NCI-H526 (cell line): ENCODE measurements at places on chromosomes 7 and 10.

- no peak for DNase-seq
Measured at GRCh38 chr10:27746397-27747095, 927 bp upstream of the MKX start.

DNA sequence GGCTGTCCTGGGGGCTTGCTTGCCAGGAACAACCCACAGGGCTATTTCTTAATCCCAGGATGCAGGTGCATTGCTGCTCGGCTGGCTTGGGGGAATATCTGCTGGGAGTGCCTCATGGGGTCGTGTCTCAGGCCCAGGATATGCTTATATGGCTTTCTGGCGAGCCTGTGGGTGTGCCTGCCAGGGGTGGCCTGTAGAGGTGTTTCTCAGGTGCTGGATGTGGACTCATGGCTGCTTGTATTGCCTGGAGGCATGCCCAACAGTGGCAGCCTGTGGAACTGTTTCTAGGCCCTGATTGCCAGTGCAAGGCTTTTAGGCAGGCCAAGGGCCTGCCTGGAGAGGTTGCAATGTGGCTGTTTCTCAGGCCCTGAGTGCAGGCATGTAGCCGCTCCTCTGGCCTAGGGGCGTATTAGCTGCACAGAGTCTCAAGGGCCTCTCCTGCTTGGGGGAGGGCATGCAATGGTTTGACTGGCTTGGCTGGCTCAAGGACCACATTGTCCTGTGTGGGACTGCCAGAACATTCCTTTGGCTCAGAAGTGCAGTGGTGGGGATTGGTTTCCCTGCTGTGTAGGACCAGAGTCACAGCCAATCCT lies 202.1 kb downstream of the ATRNL1 start:
- DNase-seq: no peak

DNA sequence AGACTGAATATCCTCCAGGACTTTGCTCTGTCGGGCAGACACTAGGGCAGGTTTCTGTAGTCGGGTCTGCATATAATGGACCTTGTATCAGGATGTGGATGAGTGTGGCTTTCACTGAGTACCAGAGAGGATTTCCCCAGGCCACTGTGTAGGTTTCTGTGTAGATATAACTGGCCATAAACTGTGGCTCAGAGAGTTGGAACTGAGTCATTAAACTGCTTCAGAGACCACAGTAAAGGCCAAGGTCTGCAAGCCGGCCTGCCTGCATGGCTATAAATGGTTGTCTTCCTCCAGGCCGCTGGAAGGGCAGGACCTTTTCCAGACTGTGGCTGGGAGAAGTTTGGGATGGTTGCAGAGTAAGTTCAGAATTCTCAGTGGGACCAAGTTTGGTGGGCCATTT lies 16.9 kb downstream of the ZNF92 start:
- DNase-seq: no peak

GRCh38 chr7:95527033-95527775 lies 41.5 kb downstream of the ASB4 start:
- DNase-seq: peak; percentile 60

DNA sequence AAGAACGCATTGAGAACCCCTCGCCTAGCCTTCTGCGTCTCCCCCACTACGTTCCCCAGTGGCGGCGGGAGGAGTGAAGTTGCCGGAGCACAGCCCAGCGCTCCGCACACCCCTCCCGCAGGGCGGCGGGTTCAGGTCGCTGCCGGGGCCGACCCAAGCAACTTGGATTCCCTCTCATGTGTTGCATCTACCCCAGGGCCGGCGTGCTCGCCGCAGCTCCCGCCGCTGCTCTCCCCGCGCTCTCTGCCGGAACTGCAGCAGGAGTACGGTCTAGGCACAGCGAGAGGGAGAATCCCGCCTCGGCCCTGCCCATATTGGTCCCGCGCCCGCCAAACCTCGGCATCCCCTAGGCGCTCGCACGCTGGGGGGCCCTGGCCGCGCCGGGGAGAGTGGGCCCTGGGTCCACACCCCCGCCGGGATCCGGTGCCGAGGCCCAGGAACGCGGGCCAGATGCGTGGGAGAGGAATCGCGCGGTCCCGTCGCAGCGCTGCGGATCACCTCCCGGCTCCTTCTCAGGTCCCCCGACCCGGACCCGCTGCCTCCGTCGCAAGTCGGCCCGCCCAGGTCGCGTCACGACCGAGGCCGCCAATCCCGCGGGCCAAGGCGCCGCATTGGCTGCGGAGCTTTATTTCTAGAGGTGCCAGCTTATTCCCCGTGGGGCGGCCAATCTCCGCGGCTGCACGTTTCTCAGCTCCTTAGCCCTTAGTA lies 648 bp upstream of the TMEM243 start:
- peak; percentile 76 for DNase-seq

GRCh38 chr7:134995239-134996096 lies 9.2 kb downstream of the AGBL3 start:
- no peak for DNase-seq

DNA sequence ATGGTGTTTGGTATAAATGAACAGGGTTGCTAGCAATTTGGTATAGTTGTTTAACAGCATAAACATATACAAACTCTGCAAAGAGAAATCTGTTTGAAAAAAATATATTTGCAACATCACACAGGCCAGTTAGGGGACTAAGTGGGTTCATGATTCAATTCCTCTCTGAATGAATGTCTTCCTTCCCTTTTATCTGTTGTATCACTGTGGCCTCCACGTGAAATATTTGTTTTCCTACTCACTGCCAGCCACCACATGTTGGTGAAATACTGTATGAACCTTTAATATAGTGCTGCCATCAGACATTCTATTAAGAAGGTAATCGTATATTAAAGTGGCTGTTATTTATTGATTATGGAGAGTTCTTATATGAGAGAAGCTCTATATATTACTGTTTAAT lies 157.0 kb downstream of the ARID5B start:
- DNase-seq: no peak

GRCh38 chr7:120554960-120555571 lies 282.1 kb downstream of the KCND2 start:
- peak; percentile 78 for DNase-seq

GRCh38 chr7:151275813-151276577 lies 27.5 kb upstream of the SMARCD3 start:
- peak; percentile 22 for DNase-seq

GRCh38 chr10:122113945-122114747 lies 125.2 kb downstream of the TACC2 start:
- no peak for DNase-seq

- DNase-seq: no peak
Measured at GRCh38 chr7:342681-343216, 52.8 kb downstream of the FOXL3 start.

DNA sequence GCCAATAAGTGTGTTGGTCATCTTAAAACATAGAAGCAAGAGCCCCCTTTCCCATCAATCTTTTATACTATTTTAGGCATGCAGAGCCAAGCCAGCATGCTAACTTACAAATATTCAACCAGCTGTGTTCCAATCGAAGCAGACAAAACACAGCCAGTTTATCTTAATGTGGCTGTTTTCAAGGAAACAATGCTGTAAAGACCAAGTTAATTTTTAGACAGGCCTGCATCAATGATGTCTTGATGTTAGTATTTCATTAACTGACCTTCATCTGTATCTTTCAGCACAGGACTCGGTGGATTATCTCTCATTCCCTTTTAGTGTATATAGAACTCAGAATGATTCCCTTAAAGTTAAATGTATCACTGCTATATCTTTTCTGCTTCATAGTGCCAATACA lies 262.0 kb upstream of the ZWINT start:
- no peak for DNase-seq
